SHP77 (cell line): ENCODE measurements at places on chromosomes 11 and 22.

DNA sequence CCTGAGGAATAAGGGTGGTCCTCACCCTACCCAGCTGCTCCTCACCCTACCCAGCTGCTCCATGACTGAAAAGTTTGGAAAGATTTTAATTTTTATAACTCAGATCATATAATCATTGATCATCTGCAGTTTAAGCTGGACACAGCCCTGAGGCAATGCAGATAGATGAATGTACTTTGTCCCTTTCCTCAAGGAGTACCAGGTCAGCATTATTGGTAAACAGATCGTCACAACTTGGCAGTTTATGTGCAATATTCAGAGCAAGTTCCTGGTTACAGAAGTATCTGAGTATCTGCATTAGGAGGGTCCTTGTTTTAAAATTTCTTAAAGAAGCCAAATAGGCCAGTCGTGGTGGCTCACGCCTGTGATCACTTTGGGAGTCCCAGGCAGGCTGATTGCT lies 3.6 kb downstream of the TNRC6B start:
- DNase-seq = no peak

DNA sequence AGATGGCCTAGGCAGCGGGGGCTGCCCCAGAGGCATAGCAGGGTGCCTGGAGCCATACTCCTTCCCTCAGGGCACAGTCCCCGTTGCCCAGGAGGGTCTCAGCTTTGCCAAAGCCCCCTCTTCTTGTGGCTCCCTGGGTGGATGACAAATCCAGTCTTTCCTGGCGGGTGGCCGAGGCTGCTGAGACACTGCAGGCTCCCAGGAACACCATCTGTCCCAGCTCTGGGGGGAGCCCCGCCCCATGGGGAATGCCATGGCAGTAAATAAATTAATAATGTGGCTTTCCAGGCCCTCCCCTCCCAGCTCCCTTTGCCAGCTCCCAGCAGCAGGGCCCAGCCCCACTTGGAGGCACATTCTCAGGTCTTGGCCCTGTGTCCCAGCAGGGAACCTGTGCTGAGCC lies 45.0 kb downstream of the PDE2A start:
- no peak for DNase-seq

GRCh38 chr22:35921777-35922176 lies 106.8 kb downstream of the RBFOX2 start:
- DNase-seq = peak; percentile 43

DNA sequence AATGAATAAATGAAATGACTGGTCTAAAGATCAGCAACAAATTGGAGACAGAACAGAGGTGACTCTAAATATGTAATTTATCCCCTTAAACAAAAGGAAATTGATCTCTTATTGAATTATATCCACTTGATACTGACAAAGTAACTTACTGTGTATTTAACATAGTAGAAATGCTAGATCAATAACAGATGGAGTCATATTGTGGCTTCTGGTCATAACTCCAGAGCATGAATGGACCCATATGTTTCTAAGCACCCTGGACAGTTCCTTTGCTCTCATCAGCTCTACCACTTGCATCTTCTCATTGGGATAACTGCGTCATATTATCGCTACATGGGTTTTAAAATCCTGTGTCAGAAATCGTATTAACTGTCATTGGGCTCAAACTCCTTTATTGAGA lies 222.3 kb downstream of the ETS1 start:
- no peak for DNase-seq

GRCh38 chr11:108780119-108780518 lies 115.2 kb downstream of the DDX10 start:
- DNase-seq = no peak
